ENCODE measurements at places on chromosomes 12 and 14. TPM values are rescaled to one million over a fixed set of nuclear protein-coding genes. Genes with fewer than 3 reads are reported as not detected.
A peak's percentile ranks its signal among the peaks of the same experiment; 100 is the strongest.

DNA sequence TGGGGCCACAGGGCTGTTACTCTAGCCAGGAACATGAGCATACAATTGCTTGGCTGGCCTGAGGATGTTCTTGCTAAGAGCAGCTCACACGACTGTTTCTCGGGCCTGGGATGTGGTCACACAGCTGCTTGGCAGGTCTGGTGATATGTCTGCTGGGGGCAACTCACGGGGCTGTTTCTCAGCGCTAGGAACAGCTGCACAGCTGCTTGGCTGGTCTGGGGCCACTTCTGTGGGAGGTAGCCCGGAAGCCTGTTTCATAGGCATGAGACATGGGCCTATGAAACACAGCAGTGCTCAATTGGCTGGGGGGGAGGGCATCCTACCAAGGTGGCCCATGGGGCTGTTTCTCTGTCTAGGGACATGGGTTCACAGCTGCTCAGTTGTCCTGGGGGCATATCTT lies 73.4 kb upstream of the DDHD1 start:
- DNase-seq: no peak

DNA sequence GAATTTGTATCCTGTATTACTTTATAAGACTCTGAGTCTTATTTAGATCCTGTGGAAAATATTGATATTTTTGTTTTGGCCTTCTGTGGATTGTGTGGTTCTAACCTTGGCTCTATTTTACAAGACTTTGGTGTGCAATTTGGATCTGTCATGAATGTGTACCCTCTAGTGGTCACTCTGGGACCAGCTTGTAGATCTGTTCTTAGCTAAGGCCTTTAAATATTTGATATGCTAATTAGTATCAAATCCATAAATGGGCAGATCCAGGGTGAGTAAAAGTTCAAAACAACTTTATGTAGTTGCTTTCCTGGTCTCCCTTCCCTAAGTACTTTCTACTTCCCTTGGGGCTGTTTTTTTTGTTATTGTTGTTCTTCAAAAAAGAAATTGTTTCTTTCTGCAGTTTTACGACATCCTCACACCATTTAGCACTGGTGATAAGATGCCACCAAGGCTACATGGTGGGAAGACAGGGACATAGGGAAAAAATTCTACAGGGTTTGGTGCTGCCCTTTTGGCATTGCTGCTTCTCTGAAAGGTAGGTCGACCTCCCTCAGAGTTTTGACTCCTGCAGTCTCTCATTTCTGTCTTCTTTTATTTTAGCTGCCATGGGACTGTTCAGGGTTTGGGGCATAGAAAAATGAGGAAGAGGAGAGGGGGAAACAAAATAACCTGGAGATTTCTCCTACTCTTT lies 238.5 kb downstream of the GPHN start:
- DNase-seq: peak; percentile 7

DNA sequence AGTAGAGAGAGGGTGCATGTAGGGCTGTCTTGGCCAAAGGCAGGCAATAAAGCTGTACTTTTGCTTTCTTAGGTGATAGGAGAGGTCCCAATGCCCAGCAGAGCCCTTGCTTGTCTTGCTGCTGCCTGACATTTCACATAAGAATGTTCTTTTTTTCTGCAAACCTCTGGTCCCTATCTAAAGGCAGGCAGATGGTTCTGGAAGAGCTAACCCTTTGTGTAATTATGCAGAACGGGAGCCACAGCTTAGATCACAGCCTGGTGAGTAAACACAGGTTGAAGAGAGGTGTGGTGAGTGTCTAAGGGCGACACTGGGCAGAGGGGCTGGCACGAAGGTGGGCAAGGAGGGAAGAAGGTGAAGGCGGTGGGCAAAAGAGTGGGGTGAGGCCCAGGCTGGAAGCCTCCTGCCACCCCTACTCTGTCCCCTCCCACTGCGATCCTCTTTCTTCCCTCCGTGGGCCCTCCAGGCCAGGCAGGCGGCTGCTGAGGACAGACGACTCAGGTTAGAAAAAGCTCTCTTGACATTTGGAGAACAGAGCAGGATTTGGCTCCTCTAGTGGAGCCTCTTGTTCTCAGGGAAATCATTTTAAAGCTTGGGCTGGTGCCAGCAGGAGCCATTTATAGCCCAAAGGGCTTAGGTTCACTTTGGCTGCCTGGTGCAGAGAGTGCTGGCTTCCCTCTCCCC lies 42.8 kb downstream of the PRMT8 start:
- DNase-seq: peak; percentile 50

The TMEM132D gene
- 2.1 TPM for polyA plus RNA-seq

All from right lung (tissue), 10 donors.